Amygdala (tissue), 56 donors: ENCODE measurements at places on chromosomes 6 and 20.

- no peak for DNase-seq
Measured at GRCh38 chr6:75350808-75351207, 66.2 kb upstream of the TMEM30A start.

GRCh38 chr6:110355727-110356126, 2.4 kb downstream of the METTL24 start:
- DNase-seq: no peak

DNA sequence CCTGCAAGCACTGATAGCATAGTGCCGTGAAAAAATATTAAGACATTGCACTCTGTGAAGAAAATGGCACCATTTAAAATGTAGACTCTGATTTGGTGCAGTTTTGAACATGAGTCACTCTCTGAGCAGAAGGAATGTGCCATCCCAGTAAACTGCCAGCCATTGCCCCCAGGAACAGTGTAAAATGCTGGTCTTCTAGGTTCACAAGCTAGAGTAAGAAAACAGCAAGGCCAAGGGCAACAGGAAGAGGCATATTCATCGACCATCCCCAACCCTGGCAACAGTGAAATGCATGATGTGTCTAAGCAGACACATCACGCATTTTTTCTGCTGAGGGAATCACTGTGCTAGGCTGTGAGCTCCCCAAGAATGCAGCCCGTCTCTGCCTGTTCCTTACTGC, 163.2 kb upstream of the RIN2 start:
- no peak for DNase-seq

DNA sequence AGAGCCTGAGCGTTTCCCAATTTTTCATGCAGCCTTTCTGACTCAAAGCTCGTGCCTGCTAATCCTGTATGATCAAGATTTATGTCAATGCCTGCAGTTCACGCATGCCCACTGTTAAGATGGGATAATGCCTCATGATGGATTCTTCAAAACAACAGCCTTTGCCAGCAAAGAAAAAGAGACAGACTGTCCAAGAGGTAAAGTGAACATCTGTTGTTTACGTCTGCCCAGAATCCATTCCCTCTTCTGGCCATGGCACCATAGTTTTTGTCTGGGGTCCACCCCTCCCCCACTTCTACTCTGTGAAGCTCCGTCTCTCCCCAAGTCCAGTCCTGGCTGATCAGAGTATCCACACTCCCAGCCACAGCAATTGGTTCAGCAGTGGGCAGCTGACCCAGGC, 91.9 kb upstream of the EYA2 start:
- no peak for DNase-seq

- DNase-seq: no peak
Measured at GRCh38 chr6:25918083-25918683, 12.3 kb downstream of the SLC17A2 start.

GRCh38 chr6:140661691-140662090, 1287.2 kb upstream of the CITED2 start:
- no peak for DNase-seq

DNA sequence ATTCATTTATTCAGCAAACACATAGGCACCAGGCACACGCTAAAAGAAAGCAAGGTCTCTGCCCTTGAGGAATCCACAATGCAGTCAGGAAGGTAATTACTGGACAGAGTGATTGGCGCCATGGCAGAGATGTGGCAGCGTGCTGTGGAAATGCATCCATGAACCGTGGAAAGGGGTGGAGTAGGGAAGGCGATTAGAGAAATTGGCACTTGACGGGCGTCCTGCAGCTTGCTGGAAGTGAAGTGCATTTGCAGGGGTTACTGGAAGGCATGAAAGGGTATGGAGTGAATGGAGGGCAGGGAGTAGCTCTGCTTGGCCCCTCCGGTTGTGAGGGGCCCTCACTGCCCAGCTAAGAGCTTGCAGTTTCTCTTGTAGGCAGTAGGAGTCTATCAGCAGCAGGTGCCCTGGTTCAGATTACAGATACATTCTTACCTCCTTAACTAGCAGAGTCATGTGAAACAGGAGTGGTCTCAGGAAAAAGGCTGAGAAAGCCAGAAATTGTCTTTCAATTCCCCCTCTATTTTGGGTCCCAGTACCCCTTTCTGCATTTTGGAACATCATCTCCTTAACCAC, 122.5 kb upstream of the TIAM2 start:
- DNase-seq: no peak

- DNase-seq: no peak
Measured at GRCh38 chr20:54062812-54063280, 7.5 kb downstream of the BCAS1 start.

- no peak for DNase-seq
Measured at GRCh38 chr6:166784691-166785090, 157.6 kb upstream of the RPS6KA2 start.

DNA sequence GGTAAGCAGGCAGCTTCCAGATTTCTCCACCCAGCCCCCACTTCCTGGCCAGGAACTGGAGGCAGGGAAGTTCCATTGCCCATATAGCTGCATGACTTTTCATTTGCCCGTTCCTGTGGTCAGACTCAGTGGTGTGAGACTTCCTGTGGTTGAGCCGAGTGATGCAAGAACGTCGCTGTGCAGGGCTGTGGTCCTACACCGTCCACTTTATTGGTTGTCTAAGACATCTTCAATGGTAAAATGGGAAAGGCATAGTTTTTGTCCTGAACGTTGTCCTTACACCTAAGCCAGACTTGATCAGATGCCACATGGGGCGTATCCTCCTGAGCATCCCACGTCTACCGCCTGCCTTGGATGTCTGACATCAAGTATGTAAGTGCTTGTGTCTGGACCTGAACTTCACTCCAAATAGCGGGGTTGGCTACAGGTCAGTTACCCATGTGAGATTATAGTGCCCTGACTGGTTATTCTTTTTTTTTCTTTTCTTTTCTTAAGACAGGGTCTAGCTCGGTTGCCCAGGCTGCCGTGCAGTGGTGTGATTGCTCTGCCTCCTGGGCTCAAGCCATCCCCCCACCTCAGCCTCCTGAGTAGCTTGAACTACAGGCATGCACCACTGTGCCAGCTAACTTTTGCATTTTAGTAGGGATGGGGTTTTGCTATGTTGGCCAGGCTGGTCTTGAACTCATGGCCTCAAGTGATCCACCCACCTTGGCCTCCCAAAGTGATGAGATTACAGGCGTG, 25.9 kb upstream of the GTSF1L start:
- DNase-seq: no peak

DNA sequence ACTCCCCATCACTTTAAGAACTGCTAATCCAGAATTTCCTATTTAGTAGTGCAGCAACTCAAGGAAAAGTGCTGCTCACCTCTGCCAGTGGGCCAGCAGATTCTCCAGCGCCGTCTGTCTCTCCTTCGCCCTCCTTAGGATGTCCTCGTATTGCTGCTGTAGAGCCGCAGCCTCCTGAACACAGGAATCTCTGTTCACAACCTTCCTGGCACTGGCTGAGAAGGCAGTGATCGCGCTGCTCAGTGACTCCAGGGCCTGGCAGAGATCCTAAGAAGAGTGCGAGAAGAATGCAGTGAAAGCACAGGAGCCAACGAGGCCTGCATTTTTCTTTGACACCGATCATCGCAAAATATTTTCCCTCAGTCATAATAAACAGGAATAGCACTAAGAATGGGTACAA, 209.0 kb downstream of the SYNE1 start:
- no peak for DNase-seq

GRCh38 chr6:14816116-14816859, 429.6 kb upstream of the JARID2 start:
- DNase-seq: no peak

- DNase-seq: no peak
Measured at GRCh38 chr6:168711049-168711640, 270.2 kb downstream of the SMOC2 start.

DNA sequence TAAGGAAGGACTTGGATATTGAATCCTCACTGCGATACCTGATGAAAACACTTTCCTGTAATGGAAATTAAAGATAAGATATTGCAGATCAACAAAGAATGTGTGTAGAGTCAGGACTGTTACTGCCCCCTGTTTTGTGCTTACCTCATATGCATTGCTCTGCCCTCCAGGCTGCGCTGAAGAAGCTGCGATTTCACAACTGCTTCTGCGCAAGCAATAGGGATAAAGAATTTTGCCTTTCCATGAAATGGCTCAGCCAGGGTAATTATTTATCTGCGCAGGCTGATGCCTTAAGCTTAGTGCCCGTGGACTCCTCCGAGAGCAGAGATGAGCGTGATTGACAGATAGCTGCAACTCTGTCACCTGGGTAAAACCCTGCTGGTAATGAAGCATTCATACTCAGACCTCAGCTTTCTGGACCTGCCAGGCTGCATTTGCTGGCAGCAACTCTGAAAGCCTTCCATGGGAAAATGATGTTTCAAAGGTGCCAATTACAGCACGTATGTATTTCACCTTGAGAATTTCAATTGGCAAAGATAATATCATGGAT, 370.6 kb downstream of the SAMD5 start:
- DNase-seq: no peak

DNA sequence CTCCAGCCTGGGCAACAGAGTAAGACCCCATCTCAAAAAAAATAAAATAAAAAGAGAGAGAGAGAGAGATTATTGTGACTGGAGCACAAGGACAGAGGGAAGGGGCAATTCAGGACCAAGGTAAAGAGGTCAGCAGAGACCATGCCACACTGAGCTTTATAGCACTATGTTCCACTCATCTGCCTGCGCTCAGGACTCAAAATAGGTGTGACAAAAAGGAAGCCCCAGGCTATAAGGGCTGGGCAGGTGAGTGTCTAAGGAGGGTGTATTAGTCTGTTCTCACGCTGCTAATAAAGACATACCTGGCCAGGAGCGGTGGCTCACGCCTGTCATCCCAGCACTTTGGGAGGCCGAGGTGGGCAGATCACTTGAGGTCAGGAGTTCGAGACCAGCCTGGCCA, 23.1 kb upstream of the SRSF6 start:
- no peak for DNase-seq

DNA sequence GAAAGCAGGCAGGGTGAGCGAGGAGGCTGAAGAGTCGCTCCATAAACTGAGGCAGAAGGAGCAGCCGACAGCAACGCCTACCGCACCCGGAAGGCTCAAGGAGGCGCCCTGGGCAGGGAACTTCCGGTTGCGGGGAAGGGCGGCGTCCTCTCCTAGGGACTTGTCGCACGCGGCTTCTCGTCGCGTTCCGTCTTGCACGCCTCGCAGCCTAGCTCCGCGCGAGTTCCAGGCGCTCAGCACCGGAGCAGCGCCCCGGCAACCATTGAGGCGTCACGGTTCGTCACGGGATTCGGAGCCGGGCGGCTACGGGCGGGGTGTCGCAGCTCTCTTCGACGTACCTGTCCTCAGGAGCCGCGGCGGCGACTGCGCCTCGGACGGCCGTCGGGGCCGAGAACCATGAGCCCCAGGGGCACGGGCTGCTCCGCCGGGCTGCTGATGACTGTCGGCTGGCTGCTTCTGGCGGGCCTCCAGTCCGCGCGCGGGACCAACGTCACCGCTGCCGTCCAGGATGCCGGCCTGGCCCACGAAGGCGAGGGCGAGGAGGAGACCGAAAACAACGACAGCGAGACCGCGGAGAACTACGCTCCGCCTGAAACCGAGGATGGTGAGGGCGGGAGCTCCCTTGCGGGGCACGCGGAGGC, at the start of gene SPACA1:
SPACA1 (plus strand) TSS at position 332 of the 641 bp plus-strand sequence; CDS start at position 397, 65 bp downstream.
- DNase-seq: no peak

- no peak for DNase-seq
Measured at GRCh38 chr6:83510791-83511190, 1.5 kb upstream of the PRSS35 start.

DNA sequence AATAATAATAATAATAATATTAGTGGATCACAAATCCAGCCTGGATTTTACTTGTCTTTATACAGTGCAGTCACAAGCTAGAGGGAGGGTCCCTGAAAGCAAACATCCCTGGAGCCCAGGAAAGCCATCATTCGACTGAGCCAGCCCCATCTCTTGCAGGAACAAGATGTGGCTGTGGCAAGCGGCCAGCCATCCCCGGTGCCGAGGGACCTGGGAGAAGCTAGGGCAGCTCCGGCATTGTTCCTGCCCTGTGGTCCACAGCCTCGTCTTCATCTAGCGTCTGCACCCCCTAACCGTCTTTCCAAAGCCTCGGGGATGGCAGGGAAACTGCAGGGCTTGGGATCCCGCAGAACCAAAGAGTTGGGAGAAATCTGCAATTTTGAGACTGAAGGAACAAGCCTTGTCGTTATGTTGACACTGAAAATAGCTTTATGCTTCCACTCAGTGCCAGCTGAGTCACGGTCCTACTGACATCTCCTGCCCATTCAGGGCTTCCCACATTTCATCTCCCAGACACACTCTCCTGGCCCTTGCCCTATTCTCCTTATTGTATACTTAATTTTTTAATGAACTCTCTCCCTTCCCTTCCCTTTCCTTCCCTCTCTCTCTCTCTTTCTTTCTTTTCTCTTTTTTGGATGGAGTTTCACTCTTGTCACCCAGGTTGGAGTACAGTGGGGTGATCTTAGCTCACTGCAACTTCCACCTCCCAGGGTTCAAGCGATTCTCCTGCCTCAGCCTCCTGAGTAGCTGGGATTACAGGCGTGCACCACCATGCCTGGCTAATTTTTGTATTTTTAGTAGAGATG, 62.5 kb upstream of the ZNFX1 start:
- DNase-seq: no peak
